ENCODE measurements at places on chromosomes 6 and 20.
A peak's percentile ranks its signal among the peaks of the same experiment; 100 is the strongest.

DNA sequence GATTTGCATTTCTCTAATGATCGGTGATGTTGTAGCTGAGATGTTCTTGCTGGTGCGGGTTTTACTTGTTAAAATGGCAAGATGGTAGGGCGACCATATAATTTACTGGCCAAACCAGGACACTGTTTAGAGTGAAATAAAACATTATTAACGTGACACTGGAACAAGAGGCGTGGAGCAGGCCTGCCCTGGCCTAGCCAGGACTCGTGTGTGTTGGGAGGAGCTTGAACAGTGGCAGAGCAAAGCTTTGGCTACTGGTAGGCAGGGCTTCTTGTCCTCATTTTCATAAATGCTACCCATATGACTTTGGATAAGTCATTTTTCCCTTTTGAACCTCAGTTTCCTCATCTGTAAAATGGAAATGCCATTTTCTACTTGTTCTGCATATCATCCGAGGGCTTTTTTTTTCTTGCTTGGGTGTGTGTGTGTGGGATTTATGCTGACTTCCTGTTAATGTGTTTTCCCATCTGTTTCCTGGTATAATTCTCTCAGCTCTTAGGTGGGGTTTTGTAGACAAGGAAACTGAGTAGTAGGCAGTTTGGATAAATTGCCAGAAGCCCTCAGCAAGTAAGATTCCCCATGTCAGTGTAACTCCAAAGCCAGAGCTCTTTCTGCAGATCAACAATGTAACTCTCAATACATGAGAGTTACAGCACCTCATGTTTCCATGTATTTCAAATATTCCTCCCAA, 81.7 kb downstream of the TOX2 start:
- DNase-seq: no peak

DNA sequence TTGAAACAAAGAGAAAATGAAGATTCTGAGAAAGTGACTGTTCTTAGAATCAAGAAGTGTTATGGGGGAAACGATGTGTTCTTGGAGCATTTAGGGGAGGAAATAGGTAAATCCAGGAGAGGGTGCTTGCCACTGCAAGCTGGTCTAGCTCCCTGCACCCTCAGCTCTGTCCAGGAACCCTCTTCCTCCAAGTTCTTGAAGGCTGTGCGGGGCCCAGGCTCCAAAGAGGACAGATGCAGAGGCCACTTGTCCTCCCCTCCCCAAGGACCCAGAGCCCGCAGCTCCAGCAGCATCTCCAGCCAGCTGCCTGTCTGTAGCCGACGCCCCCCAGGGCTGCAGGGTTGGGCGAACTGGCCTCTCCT, 87.9 kb downstream of the CDC5L start:
- no peak for DNase-seq

- no peak for DNase-seq
These were observed 65.8 kb downstream of the ADTRP start for GRCh38 chr6:11712760-11713159.

- DNase-seq: no peak
These were observed 3.8 kb downstream of the ZNF334 start for GRCh38 chr20:46509523-46509922.

- no peak for DNase-seq
These were observed 44.9 kb downstream of the SNAI1 start for GRCh38 chr20:50027611-50028105.

- no peak for DNase-seq
These were observed 22.1 kb downstream of the TRAM2 start for GRCh38 chr6:52554684-52555280.

- DNase-seq: no peak
These were observed 607.7 kb upstream of the NRSN1 start for GRCh38 chr6:23518294-23518693.

GRCh38 chr20:58129721-58130151, 98.7 kb downstream of the ANKRD60 start:
- DNase-seq: no peak

DNA sequence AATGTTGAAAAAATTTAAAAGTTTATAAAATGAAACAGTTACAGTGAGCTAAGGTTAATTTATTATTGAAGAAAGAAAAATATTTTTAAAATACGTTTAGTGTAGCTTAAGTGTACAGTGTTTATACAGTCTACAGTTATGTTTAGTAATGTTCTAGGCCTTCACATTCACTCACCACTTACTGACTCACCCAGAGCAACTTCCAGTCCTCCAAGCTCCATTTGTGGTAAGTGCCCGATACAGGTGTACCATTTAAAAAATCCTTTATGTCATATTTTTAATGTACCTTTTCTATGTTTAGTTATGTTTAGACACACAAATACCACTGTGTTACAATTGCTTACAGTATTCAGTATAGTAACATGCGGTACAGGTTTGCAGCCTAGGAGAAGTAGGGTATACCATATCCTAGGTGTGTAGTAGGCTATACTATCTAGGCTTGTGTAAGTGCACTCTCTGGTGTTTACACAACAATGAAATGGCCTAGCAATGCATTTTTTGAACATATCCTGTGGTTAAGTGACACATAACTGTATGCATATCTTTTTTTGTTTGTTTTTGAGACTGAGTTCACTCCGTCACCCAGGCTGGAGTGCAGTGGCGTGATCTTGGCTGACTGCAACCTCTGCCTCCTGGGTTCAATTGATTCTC, 26.3 kb downstream of the FLRT3 start:
- no peak for DNase-seq

DNA sequence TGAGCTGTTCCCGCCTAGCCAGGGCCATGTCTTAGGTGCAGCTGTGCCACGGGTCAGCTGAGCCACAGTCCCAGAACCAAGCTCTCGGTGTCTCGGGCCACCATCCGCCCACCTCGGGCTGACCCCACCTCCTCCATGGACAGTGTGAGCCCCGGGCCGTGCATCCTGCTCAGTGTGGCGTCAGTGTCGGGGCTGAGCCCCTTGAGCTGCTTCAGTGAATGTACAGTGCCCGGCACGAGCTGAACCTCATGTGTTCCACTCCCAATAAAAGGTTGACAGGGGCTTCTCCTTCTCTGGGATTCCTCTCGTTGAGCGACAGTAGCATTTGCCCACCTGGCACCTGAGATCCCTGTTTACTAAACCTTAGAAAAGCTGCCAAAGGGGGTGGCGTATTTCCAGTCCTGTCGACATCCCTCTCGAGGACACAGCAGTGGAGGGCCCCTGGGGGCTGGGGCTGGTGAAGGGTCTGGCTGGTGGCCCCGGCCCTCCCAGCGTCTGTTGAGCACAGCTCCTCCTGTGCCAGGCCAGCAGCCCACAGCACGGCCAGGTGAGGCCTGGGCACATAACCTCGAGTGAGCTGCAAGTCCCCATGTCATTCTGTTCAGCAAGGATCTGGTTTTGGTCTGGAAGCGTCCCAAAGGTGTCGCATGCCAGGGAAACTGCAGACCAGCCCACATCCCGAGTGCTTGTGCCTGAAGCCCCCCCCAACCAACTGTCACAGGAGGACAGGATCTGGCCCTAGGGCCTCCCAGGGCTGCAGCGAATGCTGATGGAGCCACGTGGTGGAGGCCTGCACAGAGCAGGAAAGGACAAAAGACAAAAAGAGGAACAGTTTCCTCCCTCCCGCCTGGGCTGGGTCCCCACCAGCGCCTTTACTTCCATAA, 21.2 kb upstream of the PYGB start:
- no peak for DNase-seq

GRCh38 chr6:160634706-160635105, 29.4 kb downstream of the LPA start:
- DNase-seq: no peak

GRCh38 chr6:146857980-146858347, 259.2 kb downstream of the ADGB start:
- peak; percentile 6 for DNase-seq

- no peak for DNase-seq
These were observed 861 bp upstream of the RALGAPA2 start for GRCh38 chr20:20713244-20713765.

GRCh38 chr6:53671111-53671510, 5.6 kb upstream of the KLHL31 start:
- DNase-seq: no peak

DNA sequence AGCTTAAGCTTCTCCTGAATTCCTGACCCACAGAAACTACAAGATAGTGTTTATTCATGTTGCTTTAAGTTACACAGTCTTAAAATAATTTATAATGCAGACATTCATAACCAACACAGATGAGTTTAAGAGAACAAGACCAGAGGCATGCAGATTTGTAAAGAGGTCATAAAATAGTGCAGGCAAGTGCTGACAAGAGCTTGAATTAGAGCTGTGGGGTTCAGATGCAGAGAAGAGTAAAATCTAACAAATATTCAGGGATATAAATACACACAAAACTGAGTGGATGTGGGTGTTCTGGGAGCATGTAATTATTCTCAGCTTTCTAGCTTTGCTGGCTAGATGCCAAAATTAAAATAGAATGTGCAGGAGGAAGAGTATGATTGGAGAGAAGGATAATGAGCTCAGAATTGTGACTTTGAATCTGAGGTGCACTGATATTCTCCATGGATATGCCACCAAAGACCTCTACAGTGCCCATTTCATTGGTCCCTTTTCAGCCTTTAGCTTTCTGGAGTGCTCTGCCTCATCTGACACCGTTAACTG, 291.9 kb upstream of the SGK1 start:
- DNase-seq: no peak

GRCh38 chr6:124822204-124822613, 140.0 kb upstream of the RNF217 start:
- DNase-seq: no peak

DNA sequence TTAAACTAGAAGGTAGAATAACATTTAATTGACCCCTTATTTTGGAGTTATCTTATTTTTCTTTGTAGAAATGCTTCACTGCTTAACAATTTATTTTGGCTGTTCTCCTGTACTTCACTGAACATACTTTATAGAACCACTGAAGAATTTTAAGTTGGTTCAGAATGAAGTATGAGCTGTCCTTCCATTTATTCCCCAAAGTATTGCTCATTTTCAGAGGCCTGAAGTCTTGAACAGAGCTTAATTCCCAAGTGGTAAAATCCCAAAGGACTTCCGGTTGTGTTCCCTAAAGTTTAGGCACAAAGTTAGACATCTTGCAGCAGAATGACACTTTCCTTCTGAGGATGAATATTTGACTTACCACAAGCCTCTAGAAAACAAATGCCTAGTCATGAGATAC, 233.3 kb downstream of the TINAG start:
- DNase-seq: no peak

- no peak for DNase-seq
These were observed 829.4 kb downstream of the QKI start for GRCh38 chr6:164243949-164244348.

DNA sequence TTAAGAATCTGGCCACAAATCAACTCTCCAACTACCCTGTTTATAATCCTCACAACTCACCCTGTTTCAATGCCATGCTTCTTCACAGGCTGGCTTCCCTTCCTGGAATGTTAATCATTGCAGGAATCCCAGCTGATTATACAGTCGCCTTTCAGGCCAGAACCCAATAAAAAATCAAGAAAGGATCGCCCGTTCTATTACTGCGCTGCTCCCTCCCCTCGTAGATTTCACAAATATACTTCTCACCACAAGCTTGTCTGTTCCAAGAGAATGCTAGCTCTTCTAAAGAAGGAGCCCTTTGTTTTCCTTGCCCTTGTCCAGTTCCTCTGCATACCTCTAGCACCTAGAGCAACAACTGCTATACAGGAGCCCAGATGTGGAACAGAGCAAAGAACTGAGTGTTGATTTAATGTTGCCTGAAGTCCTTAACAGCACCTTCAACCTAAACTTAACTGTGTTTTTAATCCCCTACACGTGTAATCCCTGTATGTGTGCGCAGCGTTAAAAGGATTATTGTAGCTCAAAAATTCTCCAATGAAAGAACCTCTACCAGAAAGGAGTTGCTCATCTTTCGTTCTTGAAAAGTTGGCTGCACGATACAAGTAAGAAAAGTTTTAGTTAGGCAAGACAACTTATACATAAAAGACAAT, 988 bp downstream of the ECHDC1 start:
- DNase-seq: no peak

DNA sequence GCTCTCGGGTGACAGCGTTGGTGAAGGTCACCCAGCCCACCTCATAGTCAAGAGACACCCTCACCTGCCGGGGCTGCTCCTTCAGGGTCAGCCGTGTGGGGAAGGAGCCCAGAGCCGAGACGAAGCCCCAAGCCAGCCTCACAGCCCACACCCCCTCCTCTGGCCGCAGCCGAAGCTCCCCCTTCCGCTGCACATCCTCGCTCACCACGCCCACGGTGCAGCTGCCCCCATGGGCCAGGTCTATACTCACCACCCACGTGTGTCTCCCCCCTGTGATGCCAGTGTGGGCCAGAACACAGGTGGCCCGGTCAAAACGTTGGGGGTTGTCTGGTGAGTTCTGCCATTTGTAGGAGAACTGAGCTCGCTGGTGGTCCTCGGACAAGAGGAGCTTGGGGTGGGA, 7.0 kb downstream of the TRIM10 start:
- no peak for DNase-seq

DNA sequence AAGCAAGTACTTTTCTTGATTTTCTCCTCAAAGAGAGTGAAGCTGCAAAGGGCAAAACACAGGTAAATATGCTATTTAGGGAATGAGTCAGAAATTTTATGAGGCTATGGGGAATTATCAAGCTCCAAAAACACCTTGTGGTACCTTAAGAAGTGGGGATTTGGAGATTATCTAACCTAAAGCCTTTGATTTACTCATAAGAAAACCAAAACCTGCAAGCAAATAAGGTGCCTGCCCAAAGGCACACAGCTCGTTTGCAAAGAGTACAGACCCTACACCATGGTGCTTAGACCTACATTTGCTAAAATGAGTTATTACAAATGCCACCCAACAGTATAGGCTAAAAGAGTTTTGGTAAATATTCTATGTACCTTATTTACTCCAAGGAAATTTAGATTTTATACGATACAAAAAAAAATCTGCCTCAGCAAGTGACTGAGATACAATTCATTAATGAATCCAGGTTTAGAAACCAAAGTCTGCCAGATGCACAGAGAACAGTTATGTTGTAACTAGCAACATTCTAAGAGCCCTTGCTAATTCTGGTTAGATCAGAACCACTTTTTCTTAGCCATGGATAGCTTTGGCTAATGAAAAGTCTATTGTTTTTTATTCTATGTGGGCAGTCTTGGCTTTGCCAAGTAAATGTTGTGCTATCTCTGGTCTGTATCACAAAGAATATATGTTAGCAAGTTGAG, 101.5 kb downstream of the KHDC1L start:
- no peak for DNase-seq

DNA sequence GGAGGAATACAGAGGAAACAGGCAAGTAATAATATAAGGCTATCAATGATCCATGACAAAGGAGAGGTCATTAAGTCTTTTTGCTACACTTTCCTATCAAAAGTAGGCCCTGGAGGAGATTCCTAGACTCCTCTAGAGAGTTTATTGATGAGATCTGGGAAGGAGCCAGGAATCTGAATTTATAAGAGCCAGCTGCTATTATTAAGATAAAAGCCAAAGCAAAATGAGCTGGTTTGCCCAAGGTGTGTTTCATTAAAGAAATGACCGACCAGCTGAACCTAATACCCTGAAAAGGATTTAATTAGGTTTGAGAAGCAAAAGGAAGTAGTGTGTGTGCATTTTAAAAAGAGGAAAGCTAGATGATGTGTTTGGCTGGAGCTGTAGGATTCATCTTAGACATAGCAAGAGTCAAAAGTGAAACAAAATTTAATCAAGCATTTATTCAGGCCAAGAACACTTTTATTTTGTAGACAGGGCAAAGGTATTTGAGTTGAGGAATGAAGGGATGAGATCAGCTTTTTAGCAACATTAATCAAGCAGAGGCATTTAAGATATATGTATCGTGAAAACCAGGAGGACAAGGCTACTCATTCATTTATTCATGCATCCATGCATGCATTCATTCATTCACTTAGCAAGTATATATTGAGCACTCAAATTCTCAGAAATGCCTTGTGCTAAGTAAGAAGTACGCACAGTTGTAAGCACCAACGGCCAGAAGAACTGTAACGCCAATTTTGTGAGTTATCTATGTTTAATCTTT, 43.5 kb upstream of the SCAF8 start:
- DNase-seq: no peak
